ENCODE measurements at places on chromosomes 1 and 21.

DNA sequence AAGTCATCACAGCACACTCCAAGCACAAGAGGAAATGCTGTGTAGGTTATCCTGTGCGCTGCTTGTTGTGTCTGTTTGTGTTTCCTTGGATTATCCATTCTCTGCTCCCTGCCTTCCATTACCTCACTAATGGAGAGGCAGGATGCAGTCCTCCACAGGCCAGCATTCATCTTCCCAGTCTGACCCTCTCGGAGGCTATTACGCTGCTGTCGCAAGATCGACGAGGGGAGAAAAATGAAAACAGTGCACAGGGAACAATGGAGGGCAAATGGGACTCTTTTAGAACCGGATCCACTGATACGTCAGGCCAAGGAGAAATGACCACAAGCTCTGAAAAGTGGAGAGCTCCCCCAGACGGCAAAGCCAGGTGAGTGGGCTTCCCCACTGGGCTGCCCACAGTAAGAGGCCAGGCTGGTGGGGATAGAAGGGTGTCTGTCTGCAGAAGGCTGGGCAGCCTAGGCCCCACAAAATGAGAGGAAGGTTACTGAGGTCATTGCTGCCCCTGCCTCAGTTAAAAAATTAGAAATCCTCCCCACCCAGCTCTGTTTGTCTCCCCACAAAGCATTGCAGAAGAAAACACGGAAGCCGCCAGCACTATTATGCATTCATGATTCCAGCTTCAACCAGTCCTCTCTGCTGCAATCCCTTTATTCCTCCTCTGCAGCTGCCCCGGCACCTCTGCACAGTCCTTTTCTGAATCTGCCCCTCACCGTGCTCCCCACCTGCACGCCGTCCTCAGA is 21.7 kb downstream of the LRRN2 start:
- DNase-seq, result no peak

GRCh38 chr1:221907166-221907932 is 165.5 kb upstream of the DUSP10 start:
- no peak for DNase-seq

DNA sequence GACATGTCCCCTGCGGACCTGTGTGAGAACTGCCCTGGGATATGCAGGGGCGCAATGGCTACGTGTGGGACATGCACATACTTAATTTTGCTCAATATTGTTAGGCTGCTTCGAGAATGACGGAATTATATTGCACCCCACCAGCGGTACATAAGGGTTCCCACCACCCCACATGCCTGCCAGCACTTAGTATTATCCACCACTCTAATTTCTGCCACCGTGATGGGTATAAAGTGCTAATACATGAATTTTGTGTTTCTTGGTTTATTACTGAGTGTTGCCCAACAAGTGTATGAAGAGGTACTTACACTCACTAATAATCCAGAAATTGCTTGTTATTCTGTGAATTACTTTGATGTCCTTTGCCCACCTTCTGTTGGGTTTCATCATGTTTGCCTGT is 52.1 kb upstream of the ACOT11 start:
- DNase-seq, result no peak

DNA sequence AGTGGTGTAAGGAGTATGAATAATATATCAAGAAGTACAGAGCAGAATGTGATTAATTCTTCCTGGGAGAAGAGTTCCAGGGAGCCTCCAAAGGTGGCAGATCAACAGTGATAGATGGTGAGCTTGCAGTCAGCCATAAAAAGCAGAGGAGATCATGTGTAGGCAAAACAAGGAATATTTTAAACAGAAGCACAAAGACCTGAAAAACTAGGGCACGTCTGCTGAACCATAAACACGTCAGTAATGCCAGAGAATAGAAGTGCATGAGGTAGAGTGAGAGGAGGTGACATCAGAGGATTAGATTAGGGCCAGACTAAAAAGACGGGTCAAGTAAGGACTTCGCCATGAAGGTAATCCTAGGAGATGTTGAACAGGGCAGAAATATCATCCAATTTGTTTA is 151.8 kb downstream of the EIF4G3 start:
- no peak for DNase-seq

GRCh38 chr1:211473823-211474222 is 18.1 kb downstream of the RD3 start:
- no peak for DNase-seq

DNA sequence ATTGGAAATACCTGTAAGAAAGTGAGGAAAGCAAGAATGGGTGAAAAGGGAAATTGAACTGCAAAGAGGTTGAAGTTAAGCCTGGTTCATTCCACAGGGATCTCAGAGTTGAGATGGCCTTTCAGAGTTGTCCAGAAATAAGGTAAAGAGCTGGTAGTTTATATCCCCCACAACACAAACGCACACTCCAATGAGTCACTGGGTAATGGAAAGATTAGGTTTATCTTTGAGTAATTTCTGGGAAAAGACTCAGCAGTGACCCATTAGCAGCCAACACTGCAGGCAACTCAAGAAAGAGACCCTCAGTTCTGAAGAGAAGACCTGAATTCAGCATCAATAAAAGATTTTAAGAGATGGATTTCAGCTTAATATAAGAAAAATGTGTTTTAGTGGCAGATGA is 485.5 kb downstream of the PTPRC start:
- DNase-seq, result no peak

- no peak for DNase-seq
Measured at GRCh38 chr1:14896381-14897079, 257.0 kb upstream of the TMEM51 start.

- no peak for DNase-seq
Measured at GRCh38 chr1:25140073-25140797, 92.1 kb downstream of the SYF2 start.

GRCh38 chr1:39779821-39780220 is 8.7 kb upstream of the OXCT2 start:
- no peak for DNase-seq

GRCh38 chr1:220315070-220315839 is 43.0 kb upstream of the RAB3GAP2 start:
- no peak for DNase-seq

- DNase-seq, result no peak
Measured at GRCh38 chr21:39602793-39603192, 9.9 kb upstream of the B3GALT5 start.

DNA sequence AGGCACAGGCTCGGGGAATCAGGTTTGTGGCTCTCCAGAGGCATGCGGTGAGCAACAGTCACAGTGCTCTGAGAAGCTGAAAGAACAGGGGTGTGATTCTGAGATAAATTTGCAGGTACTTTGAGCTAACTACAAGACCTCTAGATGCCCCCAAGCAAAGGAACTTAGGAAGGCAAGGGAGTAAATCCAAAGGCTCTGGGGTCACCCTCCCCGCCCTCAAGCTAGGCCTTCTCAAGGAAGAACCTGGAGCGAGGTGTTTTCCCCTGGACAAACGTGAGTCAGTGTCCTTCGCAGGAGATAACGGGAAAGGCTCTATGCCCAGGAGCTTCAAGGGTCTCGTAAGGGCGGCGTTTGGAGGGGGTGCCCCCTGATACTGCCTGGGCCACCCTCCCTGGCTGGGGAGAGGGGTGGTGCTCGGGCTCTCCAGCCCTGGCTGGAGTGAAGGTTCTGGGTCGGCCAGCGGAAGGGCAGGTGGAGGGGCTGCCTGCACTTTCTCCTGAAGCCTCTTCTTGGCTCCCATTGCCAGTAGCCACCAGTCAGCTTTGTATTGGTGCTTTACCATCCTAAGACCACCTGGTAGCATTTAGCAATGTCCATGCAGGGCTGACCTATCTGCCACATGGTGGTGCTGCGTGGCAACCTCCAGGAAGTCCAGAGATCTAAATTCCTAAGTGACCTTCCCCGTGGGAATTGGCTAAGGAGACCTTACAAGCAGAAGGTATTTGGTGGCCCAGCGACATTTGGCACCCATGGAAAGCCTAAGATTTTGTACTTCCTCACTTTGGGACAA is 44.0 kb downstream of the GPR161 start:
- no peak for DNase-seq

DNA sequence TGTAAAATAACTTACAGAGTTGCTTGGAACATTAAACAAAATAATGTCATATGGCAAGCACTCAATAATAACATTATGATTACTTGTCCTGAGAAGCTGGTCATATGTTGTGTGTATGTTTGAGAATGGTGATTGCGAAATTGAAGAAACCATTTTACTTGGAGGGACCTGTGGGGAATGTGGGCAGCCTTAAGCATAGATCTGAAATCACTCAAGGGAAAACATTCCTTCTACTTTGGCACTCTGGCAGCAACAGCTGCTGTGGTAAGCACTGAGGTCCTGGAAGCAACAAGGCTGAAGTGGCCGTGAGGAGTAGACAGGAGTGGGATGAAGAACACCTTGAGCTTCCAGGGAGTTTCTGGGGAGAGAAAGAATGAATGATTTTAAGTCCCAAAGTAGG is 165.4 kb upstream of the ADAMTS5 start:
- no peak for DNase-seq

GRCh38 chr1:3547055-3548005 is 64.0 kb downstream of the MEGF6 start:
- DNase-seq, result no peak

- DNase-seq, result no peak
Measured at GRCh38 chr21:27047283-27047657, 80.4 kb upstream of the ADAMTS5 start.

GRCh38 chr1:153587314-153587713 is 21.7 kb upstream of the S100A2 start:
- DNase-seq, result no peak

GRCh38 chr1:151060007-151060656 is at the start of gene MLLT11:
Gene MLLT11, plus strand, starts transcription at chr1:151060397. Its CDS starts 6,828 bp downstream, at chr1:151067225.
- peak; percentile 79 for DNase-seq

- no peak for DNase-seq
Measured at GRCh38 chr1:2299131-2299627, 71.1 kb downstream of the SKI start.

DNA sequence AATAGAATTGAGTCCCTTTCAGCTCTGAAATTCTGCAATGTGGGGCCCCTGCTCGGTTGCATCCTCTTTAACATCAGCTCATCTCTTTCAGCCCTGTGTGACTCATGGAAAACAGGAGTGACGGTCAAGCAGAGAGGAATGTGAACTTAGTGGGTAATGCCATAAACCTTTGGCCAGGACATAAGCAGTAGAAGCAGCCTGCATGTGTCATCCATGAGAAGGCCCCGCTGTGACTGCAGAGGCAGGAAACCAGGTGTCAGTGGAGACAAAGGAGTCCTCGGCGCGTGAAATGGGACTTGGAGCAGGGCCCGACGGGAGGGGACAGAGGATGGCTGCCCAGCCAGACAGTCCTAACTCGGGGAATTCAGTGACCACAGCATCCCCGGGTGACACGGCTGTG is 21.1 kb upstream of the EPHB2 start:
- DNase-seq, result no peak

GRCh38 chr21:38013741-38014140 is 97.5 kb upstream of the KCNJ6 start:
- DNase-seq, result no peak

DNA sequence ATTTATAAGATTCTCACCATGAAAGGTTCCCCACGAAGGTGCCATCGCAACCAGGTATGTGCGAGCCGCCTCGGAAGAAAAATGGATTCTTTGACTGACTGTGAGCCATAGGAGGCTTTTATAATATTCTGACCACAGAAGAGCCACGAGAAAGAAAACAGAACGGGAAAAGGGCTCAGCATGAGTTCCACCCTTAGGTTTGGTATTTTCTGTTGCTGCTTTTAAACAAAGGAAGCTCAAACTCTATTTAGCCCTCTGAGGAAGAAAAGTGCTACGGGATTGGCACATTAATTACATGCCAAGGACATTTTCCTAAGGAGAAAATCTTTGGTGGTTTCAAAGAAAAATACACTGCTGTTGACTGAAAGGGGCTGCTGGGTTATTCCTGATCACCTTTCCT is 39.3 kb downstream of the MIS18A start:
- DNase-seq, result no peak

DNA sequence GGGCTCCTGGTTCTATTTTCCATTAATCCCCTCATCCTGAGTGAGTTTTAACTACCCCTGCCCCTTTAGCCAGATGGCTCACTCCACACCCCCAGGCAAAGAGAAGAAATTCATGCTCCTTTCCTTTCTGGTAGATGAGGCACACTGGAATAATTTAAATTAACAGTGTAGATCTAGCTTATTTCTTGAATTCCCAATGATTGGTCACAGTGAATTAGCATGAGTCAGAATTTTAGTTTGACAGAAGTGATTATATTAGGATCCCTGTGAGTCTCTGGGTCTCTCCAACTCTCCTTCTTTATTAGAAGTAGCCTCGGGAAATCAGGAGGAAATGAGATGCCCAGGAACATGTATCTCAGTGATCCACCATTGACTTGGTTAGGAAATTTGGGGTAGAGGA is 103.1 kb upstream of the KAZN start:
- no peak for DNase-seq

DNA sequence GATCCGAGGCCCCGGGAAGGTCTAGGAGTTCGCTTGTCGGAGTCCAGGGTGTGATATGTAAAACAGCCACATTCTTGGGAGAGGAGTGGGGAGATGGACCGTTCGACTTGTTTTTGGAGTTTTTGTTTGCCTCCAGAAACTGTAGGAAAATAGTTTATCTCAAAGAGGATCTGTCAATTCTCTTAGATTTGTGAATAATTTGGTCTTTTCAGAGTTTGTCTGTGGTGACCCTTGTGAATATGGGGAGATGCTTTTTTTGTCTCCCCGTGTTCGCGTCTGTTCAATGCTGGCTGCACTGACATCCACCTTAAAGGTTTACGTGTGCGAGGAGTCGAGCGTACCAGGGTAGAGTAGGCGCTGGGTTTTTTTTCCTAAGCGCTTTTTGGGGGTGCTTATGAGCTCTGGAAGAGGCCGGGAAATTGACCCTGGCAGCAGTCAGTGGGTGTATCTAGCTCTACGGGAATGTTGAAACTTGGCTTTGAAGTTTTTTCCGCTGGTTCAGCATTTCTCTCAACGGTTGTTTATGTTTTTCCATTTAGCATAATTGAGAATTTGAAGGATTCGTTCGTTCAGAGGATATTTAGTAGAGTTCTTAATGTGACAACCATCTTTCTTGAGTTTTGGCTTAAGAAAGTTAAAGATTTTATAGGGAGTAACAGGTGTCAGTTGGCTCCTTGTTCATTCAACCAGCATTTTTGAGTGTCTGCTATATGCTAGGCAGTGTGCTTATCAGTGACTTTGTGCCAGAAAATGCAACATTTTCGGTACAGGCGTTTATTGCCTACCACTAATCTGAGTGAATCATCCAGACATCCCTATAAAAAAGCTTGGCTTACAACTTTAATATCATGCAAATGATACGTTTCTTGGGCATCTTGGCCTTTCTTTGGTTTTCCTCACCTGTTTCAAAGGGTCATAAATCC is 1.2 kb downstream of the SZRD1 start:
- peak; percentile 74 for DNase-seq

GRCh38 chr1:200901796-200902444 is 7.2 kb downstream of the INAVA start:
- DNase-seq, result no peak

GRCh38 chr1:2786329-2787162 is 14.9 kb downstream of the TTC34 start:
- DNase-seq, result peak; percentile 92

GRCh38 chr1:39690794-39691382 is 345 bp downstream of the HPCAL4 start:
- no peak for DNase-seq

Data from activated CD4-positive, alpha-beta T cell treated with anti-CD3 and anti-CD28 coated beads, Interleukin-2, amount 10 ng/mL, durations not matched to agents 24 days and 14 days (primary cell).